ENCODE measurements at places on chromosomes 1 and 21. TPM values are rescaled to one million over a fixed set of nuclear protein-coding genes. Genes with fewer than 3 reads are reported as not detected.

DNA sequence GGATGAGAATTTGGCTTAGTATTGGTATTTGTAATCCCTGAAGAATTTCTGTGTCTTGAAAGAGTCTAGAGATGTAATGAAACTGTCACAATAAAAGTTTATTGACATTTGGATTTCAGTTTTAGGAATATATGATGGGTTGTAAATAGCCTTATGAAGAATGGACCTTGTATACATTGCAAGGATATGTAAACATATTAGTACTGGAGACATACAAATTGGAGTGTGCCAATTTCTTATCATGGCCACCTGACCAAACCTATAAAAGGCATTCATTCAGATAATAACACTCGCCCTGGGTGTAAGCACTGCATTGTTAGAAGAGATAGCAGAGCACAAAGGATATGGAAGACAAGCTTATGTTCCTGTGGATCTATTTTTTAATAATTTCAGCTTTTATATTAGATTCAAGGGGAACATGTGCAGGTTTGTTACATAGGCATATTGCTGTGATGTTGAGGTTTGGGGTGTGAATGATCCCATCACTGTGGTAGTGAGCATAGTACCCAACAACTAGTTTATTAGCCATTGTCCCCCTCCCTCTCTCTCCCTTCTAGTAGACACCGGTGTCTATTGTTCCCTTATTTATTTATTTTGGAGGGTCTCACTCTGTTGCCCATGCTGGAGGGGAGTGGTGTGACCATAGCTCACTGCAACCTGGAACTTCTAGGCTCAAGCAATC, 8.6 kb downstream of the S1PR1 start:
- H3K27ac ChIP-seq = no peak overlapping the region
- no peaks in the 10 kb centered on the region for H3K4me1 ChIP-seq
- H3K4me3 ChIP-seq = no peak overlapping the region
- no peaks in the 10 kb centered on the region for H3K36me3 ChIP-seq
- H3K27me3 ChIP-seq = no peaks in the 10 kb centered on the region

DNA sequence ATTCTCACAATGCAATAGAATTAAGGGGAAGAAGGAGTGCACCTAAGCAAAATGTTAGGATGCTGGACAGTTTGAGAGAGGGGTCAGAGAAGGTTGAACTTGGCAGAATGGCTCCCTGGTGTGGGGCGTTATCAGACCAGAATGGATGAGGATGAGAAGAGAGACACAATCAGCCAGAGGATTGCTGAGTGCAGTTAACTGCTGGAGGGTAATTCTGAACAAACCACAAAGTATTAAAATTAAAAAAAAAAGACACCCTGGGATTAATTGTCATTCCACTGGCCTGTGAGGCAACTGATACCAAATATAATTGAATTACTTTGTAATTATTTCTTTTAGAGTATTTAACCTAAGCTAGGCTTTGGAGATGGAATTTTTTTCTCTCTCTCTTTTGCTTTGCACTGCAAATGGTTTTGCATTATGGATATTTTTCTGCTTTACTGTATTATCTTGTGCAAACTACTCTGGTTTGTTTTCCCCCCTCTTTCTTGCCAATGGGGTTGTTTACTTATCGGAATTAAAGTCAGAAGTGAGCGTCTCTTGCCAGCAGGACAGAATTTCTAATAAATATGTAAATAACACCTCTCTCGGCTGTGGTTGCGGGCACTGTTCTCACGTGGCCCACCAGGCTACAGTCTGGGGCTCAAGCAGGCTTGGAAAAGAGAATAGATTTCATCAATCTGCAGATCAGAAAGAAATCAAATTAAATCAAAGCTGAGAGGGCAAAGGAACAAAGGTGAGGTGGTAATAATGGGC, 572.9 kb upstream of the CAMK1G start:
- H3K4me1 ChIP-seq = no peaks in the 10 kb centered on the region
- no peak overlapping the region for H3K27ac ChIP-seq
- no peak overlapping the region for H3K4me3 ChIP-seq
- H3K27me3 ChIP-seq = no peaks in the 10 kb centered on the region

- DNase-seq = no peak
- no peaks in the 10 kb centered on the region for H3K27me3 ChIP-seq
- no peaks in the 10 kb centered on the region for H3K4me1 ChIP-seq
- no peaks in the 10 kb centered on the region for H3K36me3 ChIP-seq
- H3K4me3 ChIP-seq = no peak overlapping the region
These were observed 56.7 kb upstream of the RGS21 start for GRCh38 chr1:192260076-192260475.

DNA sequence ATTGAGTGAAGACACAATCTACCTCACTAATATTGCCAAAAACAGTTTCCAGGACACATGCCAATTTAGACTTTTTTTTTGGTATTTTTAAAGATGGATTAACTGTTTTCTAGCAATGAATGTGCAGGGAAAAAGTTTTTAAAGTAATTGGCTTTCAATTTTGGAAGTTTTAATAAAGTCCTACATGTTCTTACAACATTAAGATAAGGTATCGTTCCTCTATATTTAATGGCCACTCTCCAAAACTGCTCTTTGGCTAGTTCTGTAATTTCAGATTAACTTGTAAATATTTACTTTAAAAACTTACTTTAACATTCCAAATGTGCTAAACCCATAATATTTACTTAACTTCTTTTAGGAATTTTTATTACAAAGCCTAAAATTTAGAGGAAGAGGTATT, 1332.2 kb upstream of the PRMT6 start:
- H3K4me3 ChIP-seq = no peak overlapping the region
- no peaks in the 10 kb centered on the region for H3K36me3 ChIP-seq
- no peak for DNase-seq
- H3K27me3 ChIP-seq = no peaks in the 10 kb centered on the region
- H3K27ac ChIP-seq = no peak overlapping the region
- peaks cover 2% of the 10 kb centered on the region for H3K4me1 ChIP-seq

GRCh38 chr1:203508463-203509073, 14.6 kb downstream of the OPTC start:
- H3K4me3 ChIP-seq = no peak overlapping the region
- H3K4me1 ChIP-seq = peaks cover 28% of the 10 kb centered on the region
- H3K27ac ChIP-seq = no peak overlapping the region
- no peak for DNase-seq
- no peaks in the 10 kb centered on the region for H3K36me3 ChIP-seq

DNA sequence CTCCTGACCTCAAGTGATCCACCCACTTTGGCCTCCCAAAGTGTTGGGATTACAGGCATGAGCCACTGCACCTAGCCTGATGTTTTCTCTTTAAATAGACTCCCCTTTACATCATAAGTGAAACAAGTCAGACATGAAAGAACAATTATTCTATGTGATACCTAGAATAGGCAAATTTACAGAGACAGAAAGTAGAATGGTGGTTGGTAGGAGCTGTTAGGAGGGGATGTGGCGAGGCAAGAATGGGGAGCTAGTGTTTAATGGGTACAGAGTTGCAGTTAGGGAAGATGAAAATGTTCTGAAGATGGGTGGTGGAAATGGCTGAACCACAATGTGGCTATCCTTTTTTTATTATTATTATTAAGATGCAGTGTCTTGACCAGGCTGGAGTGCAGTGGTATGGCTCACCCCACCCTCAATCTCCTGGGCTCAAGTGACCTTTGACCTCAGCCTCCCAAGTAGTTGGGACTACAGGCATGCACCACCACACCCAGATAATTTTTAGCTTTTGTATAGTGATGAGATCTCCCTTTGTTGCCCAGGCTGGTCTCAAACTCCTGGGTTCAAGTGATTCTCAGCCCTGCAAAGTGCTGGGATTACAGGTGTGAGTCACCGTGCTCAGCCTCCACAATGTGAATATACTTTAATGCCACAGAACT, 28.4 kb downstream of the ELF3 start:
- H3K4me3 ChIP-seq = no peak overlapping the region
- no peaks in the 10 kb centered on the region for H3K4me1 ChIP-seq
- DNase-seq = no peak

- H3K27me3 ChIP-seq = no peaks in the 10 kb centered on the region
- no peak overlapping the region for H3K27ac ChIP-seq
- no peak overlapping the region for H3K4me3 ChIP-seq
- no peaks in the 10 kb centered on the region for H3K36me3 ChIP-seq
These were observed 460.1 kb upstream of the RUNX1 start for GRCh38 chr21:35509001-35509704.

DNA sequence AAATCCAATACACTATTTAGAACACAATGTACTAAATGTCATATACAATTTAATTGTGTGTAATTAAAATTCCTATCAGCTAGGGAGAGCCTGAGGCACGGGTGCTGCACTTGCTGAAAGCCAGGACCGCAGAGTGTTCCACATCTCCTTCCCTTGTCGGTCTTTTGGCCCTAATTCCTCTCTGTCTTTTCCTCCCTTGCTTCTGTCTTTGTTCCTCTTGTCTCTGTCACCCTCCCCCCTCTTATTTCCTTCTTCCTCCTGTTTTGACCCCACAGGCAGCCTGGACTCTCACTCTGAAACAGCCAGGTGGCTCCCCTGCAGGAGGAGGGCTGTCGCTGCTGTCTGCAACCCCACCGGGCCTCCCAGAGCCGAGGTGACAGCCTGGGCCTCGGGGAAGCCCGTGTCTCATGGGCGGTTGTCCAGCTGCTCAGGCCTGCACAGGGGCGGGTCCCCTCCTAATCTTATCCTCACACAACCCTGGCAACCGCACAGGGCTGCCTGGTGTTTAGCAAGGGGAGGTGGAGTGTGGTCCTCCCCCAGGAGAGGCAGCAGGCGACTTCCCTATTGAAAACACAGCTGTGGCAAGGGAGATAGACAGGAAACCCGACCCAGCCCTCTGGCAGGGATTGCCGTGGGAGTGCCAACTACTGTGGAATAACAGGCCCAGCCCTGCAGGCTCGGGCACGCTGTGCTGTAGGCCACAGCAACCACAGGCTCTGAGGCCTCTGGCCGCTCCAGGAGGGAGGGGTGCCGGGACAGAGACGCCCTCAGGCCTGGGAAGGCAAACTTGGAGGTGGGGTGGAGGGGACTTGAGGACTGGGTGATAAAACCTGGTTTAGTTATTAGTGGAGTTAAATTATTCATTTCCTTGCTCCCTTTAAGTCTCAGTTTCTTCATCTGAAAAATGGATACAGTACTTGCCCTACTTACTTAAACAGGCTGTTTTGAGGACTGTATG, 68.8 kb upstream of the WDR26 start:
- DNase-seq = peak; percentile 87
- peak overlapping the region; percentile 32 for H3K4me3 ChIP-seq
- peak overlapping the region; percentile 99 for H3K27ac ChIP-seq
- no peaks in the 10 kb centered on the region for H3K36me3 ChIP-seq
- H3K27me3 ChIP-seq = no peaks in the 10 kb centered on the region

DNA sequence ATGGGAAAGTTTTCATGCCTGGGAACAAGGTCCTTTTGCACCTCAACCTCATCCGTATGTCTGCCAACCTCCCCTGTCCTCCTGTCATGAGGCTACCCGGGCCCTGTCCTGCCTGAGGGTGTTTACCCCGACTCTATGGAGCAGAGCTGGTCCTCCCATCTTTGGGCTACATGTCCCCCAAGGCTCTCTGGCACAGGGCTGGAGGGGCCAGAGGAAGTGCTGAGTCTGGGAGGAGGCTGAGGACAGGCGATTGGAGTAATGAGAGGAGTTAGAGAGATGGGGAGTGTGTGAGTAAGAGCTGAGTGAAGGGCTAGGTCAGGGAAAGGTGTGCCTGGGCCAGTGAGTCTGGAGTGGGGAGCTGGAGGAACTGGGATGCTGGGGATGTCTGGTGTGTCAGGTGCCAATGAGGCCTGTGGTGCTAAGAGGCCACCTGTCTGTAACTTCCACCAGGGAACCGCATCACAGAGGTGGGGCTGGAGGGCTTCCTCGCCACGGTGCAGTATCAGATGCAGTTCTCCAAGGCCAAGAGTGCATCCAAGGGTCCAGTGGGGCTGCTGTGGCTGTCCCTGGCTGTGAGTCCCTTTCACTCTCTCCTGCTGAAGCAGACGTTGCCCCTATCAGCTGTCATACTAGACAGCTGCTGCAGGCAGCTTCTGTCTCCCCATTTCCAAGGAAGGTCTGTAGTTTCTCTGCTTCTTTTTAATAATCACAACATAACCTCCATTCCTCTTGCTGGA, 11.7 kb downstream of the LRRC71 start:
- no peaks in the 10 kb centered on the region for H3K4me1 ChIP-seq
- no peaks in the 10 kb centered on the region for H3K36me3 ChIP-seq
- no peak overlapping the region for H3K27ac ChIP-seq
- no peak for DNase-seq
- H3K4me3 ChIP-seq = no peak overlapping the region

DNA sequence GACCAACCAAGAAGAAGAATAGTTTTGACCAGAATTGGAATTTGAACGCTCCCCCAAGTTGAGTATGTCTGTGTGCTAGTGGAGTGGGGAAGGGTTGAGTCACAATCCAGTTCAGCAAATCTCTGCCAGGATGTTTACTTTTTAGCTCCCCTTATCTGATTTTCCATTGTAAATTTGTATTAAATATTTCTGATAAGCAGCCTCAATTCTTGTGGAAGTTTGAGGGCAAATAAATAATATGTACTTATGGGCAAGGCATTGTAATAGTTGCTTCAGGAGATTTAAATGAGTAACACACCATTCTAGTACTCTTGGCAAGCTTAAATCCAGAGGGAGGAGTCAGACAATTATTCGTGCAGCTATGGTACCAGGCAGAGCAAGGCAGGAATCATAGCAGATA, 14.4 kb downstream of the CXADR start:
- peak overlapping the region; percentile 61 for H3K27ac ChIP-seq
- no peaks in the 10 kb centered on the region for H3K27me3 ChIP-seq
- H3K4me3 ChIP-seq = peak overlapping the region; percentile 2

DNA sequence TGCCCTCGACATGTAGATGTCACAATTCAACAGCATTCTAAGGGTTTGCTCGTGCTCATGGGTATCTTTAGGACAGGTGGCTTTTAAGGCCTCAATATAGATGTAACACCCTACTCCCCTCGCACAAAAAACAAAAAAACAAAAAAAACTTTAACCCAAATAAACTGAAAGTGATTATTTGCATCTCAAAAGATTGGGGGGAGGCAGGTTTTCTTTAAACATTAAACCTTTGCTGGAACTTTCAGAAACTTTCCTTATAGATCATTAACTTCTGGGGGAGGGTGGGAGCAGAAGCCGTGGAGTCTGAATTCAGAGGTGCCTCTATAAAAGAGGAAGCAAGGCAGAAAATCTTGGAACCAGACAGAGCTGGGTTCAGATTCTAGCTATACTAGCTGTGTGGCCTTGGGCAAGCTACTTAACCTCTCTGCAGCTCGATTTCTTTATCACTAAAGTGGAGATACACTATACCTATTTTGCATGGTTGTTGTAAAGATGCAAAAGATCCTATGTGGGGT, 3.2 kb upstream of the KIAA1614 start:
- no peak for DNase-seq
- no peaks in the 10 kb centered on the region for H3K36me3 ChIP-seq
- peaks cover 28% of the 10 kb centered on the region for H3K27me3 ChIP-seq
- no peak overlapping the region for H3K27ac ChIP-seq
- peaks cover 6% of the 10 kb centered on the region for H3K4me1 ChIP-seq

AXDND1 gene
- total RNA-seq = not detected

LCE3A gene
- total RNA-seq = not detected

MPZ gene
- 1.9 TPM for total RNA-seq

Measured in GM23338 (cell line).